ENCODE measurements at places on chromosomes 5 and 9. TPM values are rescaled to one million over a fixed set of nuclear protein-coding genes. Genes with fewer than 3 reads are reported as not detected.

SOWAHA gene
- total RNA-seq, result 4.5 TPM

FGFR4 gene
- 1.2 TPM for total RNA-seq

- no peak for DNase-seq
These were observed 61.4 kb upstream of the EPB41L4A start for GRCh38 chr5:112480501-112480900.

GRCh38 chr5:96997265-96997859, 61.5 kb downstream of the LNPEP start:
- DNase-seq, result peak; percentile 1

DNA sequence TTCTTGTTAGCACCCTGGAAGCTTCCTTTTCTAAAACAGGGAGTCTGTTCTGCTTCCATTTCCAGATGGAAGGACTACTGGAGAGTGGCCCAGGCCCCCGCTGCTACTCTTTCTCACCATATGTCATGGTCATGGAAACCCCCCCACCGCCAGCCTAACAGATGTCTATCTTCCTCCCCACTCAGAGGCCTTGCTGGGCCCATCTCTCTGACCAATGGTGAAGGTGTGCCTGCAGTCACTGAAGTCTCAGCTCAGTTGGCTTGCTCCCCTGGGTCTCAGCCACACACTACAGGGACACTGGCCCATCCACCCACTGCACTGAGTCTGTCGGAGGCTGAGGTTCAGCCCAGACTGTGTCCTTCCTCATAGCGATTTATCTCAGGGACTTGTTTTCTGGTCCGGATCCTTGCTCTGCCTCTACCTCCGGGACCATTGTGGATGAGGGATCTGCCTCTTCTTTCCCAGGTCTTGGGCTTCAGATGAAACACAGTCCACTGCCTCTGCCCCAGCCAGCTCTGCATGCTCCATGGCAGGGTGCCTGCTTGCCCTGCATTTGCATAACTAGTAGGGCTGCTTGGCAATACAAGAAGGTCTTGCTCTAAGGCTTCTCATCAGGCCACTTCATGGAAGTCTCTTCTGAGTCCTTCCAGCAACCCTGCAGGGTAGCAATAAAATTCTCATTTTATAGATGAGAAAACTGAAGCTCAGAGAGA, 30.8 kb downstream of the GALNT12 start:
- DNase-seq, result no peak

- DNase-seq, result no peak
These were observed 31.2 kb upstream of the ADRA1B start for GRCh38 chr5:159884917-159885620.

Data from frontal cortex (tissue), 4 donors.